ENCODE measurements at places on chromosomes 1 and 21. TPM values are rescaled to one million over a fixed set of nuclear protein-coding genes. Genes with fewer than 3 reads are reported as not detected.
A peak's percentile ranks its signal among the peaks of the same experiment; 100 is the strongest.

GPR37L1 gene
- not detected for total RNA-seq

CCDC27 gene
- total RNA-seq, result not detected

MYBPH gene
- 62.2 TPM for total RNA-seq

CLDN8 gene
- not detected for total RNA-seq

SPRR3 gene
- not detected for total RNA-seq

SPRR2G gene
- total RNA-seq, result not detected

AMPD1 gene
- total RNA-seq, result not detected

CD160 gene
- not detected for total RNA-seq

GRCh38 chr1:161121834-161122233 lies 3.9 kb downstream of the NIT1 start:
- DNase-seq, result no peak

DNA sequence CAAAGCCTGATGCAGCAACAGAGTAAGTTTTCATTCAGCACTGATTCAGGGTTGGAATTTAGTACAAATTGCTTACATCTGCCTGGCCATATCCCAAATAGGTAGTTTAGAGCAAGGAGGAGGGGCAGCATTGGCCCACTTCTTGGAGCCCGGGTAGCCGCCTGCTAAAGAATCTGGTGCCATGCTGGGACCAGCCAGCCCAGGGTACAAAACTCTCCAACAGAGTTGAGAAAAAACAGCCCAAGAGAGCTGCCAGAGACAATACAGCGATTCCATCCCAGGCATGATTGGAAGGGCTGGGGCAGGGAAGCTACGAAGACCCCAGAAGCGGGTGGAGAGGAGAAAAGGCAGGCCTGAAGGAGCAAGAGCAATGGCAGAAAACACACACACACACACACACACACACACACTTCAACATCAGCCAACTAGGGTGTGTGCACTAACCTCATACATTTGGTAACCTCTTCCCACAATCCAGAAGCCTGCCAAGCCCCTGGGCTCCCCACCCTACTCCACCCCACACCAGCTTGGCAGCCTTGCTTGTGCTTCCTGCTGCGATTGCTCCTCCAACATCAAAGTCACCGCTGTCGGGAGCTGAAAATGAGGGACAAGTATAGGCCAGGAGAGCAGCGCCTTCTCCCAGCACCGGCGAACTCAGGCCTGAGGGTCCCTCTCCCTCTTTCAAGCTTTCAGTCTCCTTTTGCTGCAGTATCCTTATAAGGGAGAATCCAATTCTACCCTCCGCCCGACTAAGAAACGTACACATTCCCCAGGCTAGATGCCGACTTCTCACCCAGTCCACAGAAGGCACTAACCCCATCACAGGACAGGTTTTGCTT lies 1.2 kb downstream of the PIK3C2B start:
- no peak for DNase-seq

DNA sequence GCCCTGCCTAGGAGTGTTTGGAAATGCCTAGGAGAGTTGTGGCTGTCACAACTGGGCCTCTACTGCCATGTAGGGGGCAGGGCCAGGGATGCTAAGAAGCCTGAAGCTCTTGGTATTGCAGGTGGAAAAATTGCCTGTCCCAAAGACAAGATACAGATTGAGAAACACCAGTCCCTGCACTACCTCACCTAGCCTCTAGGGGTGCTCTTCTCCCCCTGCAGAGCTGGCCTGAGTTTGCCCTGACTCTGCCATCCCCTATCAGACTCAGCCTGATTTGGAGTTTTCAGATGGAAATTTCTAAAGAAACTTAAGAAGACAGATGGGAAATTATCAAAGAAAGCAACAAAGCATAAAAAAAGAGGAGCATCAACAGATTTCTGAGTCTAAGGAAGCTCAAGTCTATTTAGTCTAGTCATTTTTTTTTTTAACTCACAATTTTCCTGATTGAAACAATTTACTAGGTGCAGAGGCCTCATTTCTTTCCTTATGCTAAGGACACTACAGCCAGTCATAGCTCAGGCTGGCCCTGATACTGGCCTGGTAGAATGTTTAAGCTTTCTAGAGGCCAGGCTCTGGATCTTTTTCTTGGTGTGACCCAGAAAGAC lies 61.4 kb upstream of the LRRN2 start:
- DNase-seq, result peak; percentile 82

GRCh38 chr21:45740491-45741357 lies 97.2 kb downstream of the PCBP3 start:
- DNase-seq, result no peak

DNA sequence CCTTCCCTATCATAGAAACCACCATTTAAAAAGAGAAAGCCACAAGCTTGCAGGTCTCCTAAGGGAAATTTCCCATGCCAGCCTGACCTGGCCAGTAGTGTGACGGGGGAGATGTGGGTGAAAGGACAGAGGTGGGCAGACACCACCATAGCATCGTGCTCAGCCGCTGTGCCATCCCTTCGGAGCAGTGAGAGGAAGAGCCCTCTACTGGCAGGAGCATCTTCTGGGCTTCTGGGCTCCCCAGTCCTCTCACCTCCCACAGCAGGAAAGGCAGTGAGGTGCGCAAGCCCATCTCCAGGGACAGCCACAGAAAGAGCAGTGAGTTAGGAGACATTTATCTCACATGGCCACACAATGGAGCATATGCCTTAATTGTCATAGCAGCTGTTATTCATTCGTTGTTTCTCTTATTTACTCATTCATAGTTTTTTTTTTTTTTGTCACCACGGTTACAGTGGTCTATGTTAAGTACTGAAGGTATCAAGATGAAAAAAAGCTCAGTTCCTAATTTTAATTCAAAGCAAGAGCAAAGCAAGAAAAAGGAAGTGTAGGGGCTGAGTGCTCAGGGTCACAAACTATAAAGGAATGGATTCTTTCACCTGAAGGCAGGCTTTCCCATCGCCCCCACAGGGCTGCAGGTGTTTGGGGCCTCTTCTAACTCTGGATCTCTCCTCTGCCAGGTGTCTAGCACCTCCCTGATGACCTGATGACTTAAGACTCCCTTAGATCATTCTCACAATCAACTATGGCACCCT lies 48.8 kb upstream of the CAMK1G start:
- no peak for DNase-seq

GRCh38 chr1:160808289-160808688 lies 12.3 kb downstream of the LY9 start:
- DNase-seq, result no peak

DNA sequence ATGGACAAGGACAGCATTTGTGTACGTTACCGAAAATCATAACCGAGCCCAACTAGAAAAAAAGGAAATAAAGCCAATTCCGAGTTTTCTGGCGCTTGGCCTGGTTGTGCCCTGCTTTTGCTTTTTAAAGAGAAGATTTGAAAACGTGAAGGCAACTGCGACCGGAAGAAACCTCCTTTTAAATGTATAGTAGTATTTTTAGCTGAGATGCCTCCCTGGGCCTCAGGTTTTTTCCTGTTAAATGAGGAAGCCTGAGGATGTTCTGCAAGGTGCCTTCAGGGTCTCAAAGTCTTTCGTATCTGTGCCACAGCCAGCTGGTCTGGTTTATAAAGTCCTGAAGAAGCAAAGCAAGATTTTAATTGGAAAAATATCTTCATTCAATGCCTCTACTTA lies 371 bp upstream of the ODF2L start:
- DNase-seq, result no peak

- no peak for DNase-seq
Observed at GRCh38 chr1:54887665-54888071, 673 bp upstream of the DHCR24 start.

GRCh38 chr1:15963363-15963967 lies 12.4 kb downstream of the ZBTB17 start:
- no peak for DNase-seq

DNA sequence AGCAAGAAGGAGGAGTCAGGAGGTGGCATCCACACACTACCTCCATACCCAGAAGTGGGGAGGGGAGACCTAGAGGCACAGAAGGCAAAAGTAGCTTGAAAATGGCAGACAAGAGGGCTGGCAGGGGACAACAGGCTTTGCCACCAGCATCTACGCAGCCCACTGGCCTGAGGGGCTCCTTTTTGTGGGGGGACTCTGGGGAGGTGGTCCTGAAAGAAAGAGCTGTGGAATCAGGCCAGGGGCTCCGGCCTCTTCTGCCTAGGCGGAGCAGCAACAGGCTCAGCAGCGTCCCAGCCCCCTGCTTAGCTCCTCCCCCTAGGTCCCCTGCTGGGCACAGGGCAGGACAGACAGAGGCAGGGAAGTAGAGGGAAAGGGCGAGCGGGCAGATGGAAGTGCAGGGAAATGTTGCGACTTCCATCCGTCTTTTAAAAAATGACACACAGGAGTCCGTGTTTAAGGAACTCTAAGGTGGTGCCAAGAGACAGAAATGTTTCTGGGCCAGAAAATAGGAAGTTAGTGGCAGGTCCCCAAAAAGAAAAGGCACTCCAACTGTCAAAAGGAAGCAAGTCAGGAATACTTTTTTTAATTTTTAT lies 10.0 kb upstream of the LEFTY2 start:
- DNase-seq, result no peak

DNA sequence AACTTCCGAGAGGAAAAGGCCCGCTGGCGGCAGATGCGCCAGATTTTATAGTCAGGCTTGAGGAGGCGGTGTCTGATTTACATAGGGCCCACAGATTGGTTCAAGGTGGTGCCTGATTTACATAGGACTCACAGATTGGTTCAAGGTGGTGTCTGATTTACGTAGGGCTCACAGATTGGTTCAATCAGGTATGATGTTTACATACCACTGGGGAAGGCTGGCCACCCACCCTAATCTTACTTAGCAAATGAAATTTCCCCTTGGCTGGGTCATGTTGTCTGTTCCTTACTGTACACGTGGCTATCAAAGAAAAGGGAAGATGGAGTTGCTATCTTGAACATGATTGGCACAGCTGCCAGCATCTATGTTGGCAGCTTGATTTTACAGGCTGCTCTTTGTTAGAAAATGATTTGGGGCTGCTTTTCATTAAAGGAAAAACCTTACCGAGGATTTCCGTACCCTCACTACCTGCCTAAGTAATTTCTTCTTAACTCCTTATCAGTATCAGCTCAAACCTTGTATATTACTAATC lies 96.3 kb downstream of the SETD4 start:
- DNase-seq, result no peak

DNA sequence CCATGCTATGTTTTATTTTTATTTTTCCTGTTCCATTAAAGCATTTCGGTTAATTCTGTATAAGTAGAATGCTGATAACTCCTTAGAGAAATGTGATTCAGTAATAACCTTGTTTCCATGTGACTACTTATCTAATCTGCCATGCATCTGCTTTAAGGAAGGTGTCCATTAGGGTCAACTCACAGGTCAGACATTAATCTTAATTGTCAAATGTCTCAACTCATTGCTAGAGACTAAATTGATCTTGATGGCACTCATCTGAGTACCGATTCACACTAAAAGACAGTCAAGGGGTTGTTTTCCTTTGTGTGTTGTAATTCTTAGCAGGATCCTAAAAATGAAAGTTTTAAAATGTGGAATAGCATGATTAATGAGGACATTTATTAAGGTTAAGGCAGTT lies 41.8 kb downstream of the ITSN1 start:
- no peak for DNase-seq

DNA sequence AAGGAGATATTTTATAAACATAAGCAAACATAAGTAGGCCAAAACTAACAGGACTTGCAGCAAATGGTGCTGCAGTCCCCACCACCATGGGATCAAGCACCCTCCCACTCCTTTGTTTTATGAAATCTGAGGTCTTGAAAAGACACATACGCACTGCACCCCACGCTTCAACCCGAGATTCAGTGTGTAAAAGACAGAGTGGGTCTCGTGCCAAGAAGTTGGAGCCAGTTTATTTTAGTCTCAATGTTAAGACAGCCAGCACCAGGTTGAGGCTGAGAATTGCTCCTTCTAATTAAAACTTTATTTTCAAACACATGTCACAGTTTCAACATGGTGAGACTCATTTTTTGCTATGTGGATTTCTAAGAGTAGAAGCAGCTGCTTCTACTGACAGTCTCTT lies 139.1 kb upstream of the TIAM1 start:
- peak; percentile 16 for DNase-seq

DNA sequence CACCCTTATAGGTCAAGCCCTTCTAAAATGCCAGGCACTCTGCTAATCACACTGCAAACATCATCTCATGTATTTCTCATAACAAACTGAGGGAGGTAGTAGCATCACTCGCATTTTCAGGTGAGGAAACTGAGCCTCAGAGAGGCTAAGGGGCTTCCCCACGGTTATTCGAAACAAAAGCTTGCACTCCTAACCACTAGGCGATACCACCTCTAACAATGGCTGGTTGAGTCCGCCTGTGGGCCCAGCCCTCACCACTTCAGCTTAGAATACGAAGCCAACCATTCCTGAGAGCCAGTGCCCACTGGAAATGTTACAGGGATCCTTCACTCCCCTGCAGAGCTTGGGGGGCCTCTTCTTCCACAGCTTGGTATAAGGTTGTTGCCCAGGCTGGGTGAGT lies 65.3 kb upstream of the TENT5C start:
- DNase-seq, result no peak

DNA sequence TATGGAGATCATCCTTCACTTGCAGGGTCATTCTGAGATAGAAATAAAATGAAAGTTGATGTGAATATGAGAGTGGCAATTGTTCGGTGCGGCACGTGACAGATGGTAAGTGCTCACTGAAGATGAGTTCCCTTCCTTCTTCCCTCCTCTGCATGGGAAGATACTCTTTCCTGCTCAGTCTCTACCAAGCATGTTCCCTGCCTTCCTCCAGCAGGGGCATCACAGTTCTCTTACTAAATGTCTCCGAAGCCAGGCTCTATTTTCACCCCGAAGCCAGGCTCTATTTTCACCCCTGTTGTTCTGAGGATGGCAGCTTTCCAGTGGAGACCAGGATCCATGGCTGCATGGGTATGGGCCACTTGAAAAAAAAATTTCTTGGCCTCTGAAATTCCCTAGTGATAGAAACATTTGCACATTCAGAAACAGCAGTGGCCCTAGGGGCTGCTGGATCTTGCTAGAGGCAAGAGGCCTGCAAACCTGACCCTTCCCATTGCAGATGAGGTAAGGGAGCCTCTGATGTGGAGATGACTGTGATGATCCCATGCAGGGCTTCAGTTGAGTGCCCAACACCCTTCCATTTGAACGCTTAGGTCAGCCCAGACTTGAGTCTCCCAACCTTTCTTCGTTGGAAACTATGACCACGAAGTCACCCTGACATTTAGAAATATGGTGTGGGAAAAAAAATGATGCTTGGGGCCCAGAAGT lies 123.7 kb upstream of the HMGB4 start:
- DNase-seq, result no peak

DNA sequence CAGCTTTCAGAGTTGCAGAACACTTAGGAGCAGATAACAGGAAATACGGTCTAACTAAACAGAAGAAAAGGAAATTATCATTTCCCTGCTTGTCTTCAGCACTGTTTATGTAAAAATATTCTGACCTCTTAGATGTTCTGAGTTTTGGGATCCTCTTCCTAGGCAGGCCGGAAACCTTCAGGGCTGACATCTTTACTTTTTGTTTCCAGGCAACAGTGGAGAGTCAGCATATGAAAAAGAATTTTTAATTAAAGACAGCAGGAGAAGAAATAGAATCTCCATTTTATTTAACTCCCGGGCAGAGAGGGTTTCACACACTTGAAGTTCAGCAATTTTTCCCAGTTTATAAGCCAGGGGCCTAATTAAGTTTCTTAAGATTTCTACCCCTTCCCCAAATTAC lies 5.1 kb upstream of the RIPPLY3 start:
- no peak for DNase-seq

Measured in Karpas-422 (cell line).